SHP77 (cell line): ENCODE measurements at places on chromosomes 12 and 14.

DNA sequence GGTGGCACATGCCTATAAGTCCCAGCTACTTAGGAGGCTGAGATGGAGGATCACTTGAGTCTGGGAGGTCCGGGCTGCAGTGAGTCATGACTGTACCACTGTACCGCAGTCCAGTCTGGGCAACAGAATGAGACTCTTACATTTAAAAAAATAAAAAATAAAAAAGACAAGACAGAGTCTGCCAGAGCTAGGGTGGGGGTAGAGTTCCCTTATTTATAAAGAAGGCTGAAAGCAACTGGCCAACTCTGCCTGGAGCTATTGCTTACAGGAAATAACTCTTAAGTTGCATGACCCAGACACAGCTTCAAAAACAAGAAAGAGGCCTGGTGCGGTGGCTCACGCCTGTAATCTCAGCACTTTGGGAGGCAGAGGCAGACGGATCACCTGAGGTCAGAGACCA lies 31.5 kb downstream of the NUMB start:
- no peak for DNase-seq

DNA sequence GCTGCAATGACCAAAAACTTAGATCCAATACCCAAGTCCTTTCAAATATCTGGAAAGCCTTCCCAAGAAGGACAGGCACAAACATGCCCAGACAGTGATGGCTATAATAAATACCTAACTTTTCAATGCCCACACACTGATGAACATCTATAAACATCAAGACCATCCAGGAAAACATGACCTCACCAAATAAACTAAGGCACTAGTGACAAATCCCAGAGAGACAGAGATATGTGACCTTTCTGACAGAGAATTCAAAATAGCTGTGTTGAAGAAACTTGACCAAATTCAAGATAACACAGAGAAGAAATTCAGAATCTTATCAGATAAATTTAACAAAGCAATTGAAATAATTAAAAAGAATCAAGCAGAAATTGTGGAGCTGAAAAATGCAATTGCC lies 38.7 kb upstream of the INSM2 start:
- no peak for DNase-seq

DNA sequence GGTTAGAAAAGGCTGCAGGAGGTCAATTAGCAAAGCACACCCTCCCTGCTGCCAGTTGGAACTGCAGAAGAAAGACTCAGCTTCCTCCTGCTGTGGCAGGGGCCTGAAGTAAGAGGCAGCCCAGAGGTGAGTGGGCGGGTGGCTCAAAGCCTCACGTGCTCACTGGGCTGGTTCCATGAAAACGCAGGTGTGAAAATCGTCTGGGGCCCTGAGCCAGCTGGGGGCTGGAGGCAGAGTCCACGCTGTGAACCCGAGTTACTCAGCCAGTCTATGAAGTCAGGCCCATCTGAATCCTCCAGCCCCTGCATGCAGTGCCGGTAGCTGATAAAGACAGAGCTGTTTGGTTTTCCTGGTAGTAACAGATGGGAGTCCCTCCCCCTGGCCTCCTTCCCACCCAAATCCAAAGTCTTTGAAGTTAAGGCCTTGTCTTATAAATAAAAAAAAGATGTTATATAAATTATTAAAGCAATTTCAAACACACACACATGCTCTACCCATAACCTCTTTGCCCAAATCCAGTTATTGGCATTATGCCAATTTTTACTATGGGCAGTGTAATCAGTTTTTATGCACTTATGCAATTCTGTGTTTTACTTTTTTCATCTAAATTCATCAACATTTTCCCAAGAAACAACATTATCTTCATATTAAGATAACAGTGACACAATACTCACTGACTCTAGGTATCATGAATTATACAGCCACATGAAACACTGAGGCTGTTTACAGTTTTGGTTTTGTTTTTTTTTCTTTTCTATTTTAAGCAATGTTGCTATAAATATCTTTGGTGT lies 57.9 kb upstream of the PNMA1 start:
- peak; percentile 58 for DNase-seq

DNA sequence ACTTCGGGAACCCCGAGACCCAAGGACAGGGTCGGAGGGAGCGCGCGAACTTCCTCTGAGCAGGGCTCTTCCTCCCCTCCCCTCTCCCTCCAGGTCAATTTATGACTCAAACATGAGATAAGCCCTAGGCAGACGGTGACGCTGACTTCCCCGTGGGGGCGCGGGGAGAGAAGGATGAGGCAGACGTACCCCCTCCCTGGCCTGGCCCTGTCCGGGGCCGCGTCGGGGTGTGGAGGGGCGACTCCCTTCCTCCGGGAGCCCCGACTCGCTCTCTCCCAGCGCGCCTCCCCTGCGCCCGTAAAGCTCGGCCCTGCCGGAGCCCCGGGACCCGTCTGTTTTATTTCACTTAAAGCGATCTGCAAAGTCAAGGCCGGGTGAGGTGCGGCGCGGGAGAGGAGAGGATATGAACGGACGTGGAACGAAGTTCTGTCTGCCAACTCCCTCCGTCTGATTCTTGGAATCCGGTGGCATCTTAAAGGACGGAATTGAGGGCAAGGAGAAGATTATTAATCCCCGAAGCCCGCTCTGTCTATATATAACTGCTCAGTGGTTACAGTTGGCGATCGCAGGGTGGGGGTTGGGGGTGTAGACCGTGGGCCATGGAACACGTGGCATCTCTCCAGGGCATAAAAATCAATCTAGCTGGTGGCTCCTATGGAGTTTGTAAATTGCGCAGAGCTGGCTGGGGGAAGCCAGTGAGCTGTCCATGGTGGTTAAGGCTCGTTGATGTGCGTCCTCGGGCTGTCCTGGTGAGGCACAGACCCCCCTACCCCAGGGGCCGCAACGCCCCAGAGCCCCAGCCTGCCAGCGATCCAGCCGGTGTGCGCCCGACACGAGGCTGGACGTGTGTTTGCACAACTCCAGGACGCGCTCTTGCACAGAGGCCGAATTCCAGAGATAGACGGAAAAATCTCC lies 2.9 kb upstream of the PTHLH start:
- DNase-seq = no peak

DNA sequence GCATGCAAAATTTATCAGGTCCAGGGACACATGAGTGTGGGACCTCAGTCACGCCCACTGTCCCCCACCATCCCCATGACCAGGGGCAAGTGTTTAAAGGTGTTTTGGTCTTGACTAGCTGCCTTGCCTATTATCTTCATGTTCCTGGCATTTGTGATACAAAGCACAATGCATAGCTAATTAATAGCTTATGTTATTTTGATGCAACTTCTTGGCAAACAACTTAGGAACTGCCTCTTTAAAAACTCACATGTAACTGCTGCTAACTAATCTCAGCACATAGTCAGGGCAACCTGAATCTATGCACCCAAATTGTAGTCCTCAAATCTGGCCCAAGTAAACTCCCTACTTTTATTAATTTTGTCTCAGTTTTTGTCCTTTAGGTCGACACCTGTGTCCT lies 7.4 kb upstream of the OR6J1 start:
- DNase-seq = no peak

GRCh38 chr14:59939828-59940227 lies 19.9 kb downstream of the LRRC9 start:
- no peak for DNase-seq

DNA sequence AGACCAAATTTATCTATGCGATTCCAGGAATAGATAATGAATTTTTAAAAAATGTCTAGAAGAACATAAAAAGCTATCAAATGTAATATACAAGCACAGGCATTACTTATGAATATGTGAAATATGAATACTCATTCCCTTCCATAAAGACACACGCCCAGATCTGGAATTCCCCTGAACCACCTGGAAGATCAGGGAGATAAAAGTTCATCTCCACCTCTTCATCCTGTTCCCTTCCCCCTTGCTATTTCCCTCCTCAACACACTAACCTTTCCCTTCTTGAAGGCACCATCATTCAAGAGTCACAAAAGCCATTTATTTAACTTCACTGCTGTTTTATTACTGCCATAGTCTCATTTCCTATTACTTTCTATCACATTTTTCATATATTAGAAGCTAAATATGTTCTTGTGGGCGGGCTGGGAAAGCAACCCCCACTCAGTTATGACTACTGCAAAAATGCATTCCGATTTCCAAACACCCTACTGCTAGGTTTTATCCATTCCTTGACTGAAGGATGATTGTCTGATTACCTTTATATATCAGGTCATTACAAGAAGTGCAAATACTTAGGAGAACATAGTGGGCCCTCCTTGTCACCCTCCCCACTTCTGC lies 16.1 kb downstream of the FGD6 start:
- DNase-seq = no peak

DNA sequence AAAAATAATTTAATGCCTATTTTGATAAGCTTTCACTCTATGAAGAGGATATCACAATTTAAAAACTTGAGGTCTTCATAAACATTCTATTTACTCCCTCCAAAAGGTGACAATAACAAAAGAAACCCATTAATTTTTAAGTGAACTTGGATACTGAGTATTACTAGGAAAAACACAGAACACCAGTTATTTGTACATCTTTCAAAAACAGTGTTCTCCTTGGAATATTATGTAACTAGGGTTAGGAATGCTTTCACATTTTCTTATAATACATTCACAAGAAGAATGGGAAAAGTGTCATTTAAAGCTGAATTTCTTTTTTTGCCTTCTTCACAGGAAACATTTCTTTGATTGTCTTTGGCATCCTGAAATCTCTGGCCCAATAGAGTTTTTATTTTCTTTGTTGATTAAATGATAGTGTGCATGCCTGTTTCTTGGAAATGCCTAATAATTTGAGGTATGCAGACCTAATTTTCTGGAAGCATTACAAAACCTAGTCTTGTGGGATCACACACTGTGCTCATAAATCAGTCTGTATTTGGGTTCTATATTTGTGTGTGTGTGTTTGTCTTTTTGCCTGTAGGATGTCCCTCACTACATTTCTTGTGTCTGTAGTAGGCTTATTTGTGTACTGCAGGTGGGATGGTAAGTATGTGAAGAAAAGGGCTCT lies 76.5 kb downstream of the WNK1 start:
- no peak for DNase-seq

- DNase-seq = no peak
These were observed 25.4 kb downstream of the EXOC5 start for GRCh38 chr14:57243320-57243719.

- peak; percentile 15 for DNase-seq
These were observed 40.5 kb upstream of the KCNA5 start for GRCh38 chr12:5003025-5003666.

DNA sequence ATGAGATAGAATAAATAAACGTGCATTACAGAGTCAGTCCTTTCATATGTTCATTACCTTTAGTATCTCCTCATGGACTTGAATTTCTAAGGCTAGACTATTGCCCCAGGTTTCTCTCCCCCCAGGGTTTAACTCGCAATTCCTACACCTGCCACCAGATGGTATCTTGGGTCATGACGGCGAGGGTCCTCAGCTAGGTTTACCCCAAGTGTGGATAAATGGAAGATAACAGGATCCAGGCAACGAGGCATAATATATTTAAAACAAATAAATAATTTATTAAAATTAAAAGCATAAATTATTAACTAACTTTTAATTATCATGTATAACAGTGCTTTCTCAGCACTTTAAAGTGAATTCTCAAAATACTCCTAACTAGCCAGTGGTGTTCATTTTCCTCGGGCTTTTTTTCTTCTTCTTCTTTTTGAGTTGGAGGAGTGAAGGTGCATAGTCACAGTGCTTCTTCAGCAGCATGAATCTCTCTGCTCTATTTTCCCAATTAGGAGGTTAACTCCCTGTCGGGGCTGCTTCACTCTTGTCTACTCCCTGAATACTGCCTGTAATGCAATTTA lies 243.5 kb upstream of the CAND1 start:
- DNase-seq = peak; percentile 5

DNA sequence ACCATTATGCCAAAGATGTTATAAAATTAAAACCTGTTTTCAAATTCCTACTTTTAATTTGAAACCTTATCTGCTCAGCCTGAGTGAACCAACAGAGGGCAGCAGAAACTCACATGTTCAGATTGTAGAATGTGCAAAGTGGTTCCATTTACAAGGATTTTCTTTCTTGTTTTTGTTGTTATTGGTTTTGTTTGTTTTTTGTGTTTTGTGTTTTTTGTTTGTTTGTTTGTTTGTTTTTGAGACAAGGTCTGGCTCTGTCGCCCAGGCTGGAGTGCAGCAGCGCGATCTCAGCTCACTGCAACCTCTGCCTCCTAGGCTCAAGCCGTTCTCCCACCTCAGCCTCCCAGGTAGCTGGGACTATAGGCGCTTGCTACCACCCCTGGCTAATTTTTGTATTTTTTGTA lies 22.8 kb upstream of the GARIN2 start:
- DNase-seq = no peak

- DNase-seq = no peak
These were observed 174.1 kb upstream of the PDZRN4 start for GRCh38 chr12:41013881-41014642.

GRCh38 chr12:15423629-15424028 lies 101.3 kb downstream of the PTPRO start:
- DNase-seq = no peak

DNA sequence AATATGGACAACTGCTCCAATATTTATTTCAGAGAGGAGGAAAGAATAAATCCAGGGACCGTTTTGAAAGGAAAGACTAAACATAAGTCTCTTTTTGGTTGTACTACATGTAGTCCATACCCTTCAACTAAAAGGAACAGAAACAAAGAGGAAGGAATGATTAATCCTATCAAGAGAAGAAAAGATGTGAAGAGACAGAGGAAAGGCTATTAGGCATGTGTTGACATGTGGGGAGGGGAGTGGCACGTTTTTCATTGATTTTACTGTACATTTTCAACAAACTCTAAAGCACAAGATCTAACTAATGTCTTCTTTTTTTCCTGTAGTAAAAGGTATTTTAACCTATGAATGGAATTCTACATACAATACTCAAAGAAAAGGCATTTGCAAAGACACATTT lies 85.6 kb downstream of the NAV3 start:
- no peak for DNase-seq

GRCh38 chr14:87878959-87879358 lies 114.0 kb downstream of the GALC start:
- no peak for DNase-seq

DNA sequence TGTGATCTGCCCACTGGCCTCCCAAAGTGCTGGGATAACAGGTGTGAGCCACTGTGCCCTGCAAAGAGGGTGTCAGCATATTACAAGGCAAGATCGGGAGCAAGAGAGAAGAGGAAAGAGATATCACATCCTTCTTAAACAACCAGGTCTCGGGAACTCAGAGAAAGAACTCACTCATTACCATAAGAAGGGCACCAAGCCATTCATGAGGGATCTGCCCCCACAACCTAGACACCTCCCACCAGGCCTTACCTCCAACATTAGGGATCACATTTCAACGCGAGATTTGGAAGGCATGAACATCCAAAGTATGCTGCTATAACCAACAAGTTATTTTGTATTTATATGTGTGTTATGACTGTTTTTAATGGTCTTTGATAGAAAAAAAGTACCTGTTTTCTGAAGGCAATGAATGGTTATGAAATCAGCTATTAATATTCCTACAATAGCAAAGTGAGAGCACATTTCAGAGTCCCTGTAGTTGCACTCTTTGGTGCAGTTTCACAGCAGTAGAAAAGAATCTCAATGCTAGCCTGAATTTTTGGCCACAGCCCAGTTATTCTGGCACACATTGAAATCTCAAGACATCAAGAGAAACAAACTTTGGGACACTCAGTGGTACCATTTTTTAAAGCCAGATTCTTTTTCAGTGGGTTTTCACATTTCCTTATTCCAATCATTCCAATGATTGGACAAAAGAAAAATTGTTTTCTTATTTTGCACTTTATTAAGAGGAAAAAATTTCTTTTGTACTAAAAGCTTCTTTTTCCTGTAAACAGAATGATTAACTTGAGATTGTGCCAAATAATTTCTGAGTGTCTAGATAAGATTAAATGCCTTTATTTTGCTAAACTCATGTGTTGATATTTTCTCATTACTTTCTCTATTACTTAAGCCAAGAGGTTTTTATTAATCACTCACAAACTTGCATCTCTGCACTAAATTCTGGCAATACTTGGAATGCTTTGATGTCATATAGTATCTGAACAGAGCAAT lies 582.6 kb upstream of the ATP2B1 start:
- no peak for DNase-seq
